ENCODE measurements at places on chromosomes 3 and 15. TPM values are rescaled to one million over a fixed set of nuclear protein-coding genes. Genes with fewer than 3 reads are reported as not detected.

UBL7 gene
- 49.5 TPM for total RNA-seq

CLDN1 gene
- 45.0 TPM for total RNA-seq

GPR149 gene
- not detected for total RNA-seq

DNA sequence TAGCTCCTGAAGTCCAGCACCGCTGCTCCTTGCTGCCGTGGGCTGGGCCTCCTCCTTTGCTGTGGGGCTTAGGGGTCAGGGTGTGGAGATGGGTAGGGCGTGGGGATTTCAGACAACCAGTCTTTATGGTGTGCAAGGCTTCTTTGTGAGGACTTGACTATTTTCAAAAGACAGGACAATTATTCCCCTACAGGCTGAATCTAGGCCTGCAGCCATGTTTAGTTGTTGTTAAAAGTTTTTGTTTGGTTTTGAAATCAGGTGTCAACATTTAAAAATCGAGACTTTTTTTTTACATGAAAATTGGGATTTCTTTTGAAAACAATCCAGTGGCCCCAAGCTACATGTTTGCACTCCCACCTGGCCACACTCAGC lies 10.6 kb downstream of the RPL32 start:
- no peak for DNase-seq

DNA sequence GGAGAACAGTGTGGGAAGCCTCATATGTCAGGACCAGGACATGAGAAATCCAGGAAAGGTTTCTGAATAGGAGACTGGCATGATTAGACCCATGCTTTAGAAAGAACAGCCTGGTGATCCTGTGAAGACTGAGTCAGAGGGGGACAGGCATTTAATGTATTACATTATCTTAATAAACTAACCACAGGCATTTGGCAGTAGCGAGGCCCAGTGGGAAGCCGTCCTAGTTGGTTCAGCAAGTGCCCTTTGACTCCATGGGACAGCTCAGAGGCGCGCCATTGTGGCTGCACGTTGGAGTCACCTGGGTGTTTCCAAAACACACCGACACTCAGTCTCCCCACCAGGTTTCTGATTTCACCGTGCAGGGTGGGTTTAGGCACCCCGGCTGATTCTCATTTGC lies 90.5 kb upstream of the DGKG start:
- no peak for DNase-seq

DNA sequence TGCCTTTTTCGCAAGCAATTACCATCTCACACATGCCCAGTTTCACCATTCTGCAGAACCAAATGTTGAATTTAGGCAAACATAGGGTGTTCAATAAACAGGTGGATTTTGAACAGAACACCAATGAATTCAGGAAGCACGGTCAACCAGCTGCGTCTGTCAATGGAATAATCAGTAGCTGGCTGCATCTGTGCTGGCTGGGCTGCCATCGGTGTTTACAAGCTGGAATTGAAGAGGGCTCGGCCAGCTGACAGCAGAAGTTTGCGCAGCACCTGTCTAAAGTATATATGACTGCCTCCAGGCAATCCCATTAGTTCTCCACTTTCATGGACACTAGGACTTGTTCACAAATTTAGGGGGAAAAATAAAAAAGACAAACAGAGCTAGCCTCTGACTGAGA lies 996.4 kb upstream of the CFAP20DC start:
- DNase-seq = no peak

GRCh38 chr3:70546679-70547078 lies 234.2 kb upstream of the MDFIC2 start:
- no peak for DNase-seq

- DNase-seq = no peak
Observed at GRCh38 chr15:101723171-101723873, 951 bp downstream of the TARS3 start.

DNA sequence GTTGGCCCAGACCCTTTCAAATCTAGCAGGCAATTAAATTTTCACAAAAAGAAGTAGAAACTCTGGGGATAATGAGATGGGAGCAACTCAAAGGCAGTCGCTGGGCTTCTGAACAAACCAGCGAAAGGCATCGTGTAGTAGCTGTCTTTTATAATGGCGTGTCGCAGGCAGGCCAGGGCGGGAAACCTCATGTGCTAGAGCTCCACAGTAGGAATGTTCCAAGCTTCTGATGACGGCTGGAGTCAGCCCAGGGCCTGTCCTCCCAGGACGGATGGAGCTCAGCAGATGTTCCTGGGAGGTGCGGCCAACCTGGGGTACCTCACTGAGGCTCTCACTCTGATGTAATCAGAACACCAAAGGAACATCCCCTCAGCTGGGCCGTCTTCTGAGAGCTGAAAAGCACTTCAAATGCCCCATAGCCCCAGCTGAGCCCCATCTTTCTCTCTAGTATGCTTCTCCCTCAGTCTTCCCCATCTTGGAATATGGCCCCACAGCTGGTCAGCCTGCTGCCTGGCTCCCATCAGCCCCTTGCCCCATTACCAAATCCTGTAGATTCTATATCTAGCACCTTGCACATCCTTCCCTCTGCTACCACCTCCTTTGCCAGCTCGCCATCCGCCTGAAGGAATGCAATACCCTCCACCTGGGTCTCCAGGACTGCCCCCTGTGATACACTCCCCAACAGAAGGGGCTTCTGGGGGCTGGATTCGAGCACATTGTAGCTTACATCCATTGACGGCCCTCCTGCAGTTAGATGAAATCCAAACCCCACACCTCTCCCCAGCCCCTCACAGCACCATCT lies 54.9 kb upstream of the ATP2B2 start:
- peak; percentile 8 for DNase-seq

GRCh38 chr3:134655706-134656105 lies 4.9 kb upstream of the KY start:
- no peak for DNase-seq

GRCh38 chr15:93372208-93372864 lies 283.3 kb upstream of the RGMA start:
- no peak for DNase-seq

DNA sequence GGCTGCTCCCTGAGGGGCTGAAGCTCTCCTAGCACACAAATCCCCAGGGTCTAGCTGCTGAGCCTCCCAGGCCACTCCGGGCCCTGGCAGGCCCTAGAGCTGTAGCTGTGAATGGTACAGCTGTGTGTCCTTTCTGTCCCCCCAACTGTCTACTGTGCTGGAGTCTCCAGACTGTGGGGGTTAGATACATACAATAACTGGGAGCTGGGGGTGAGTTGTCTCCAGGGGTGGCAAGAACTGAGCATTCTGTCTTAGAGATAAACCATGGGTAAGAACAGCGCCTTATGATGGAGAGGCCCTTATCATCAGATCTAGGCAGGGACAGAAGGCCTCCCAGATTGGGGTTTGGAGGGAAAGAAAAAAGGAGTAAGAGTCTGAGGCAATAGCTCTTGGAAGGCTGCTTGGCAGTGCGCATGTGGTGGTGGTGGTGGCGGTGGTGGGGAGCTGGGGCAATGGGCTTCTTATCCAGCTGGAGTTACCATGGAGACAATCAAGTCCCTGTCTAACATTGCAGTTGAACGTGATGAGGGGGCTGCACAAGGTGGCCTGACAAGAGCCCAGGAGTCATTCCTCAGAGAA lies 3.6 kb downstream of the CYB561D2 start:
- no peak for DNase-seq

- DNase-seq = no peak
Observed at GRCh38 chr3:47228088-47228487, 54.5 kb downstream of the KIF9 start.

DNA sequence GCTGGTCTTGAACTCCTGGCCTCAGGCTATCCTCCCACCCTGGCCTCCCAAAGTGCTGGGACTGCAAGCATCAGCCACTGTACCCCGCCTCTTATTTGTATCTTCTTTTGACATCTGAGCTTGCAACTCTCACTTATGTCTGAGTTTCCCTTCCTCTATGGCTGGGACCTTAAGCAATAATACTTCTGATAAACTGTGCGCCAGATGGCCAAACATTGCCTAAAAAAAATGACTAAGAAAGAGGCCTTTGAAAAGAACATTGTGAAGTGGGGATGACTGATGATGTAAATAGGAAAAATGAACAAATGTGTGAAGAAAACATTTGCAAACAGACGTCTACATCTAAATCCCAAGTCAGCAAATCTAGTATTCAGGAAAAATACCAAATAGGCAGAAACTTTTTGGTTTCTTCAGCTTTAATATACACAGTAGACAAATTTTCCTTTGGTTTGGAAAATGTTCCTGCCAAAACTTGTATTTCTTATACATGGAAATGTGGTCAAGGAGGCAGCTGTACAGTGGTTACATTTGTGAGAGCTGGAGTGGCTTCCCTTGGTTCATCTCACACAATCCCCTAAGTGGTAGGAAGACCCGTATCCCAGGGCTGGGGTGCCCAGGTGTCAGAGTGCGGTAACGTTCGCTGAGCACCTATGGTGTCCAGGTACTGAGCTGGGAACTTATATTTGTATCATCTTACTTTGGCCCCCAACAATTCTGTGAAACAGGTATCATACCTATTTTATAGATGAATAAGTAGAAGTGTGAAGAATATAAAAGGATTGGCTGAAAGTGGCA lies 11.6 kb upstream of the TFRC start:
- DNase-seq = no peak
